Cardiac atrium fibroblast (primary cell): ENCODE measurements at places on chromosomes 4 and X. TPM values are rescaled to one million over a fixed set of nuclear protein-coding genes. Genes with fewer than 3 reads are reported as not detected.

Gene MAGEA9B
- not detected in 2 replicates for total RNA-seq

Gene KDM6A
- 12.6 and 16.2 TPM in 2 replicates for total RNA-seq

Gene LPAR4
- not detected in 2 replicates for total RNA-seq

Gene ALAS2
- not detected in 2 replicates for total RNA-seq

Gene MTNR1A
- total RNA-seq: not detected in 2 replicates

Gene TMEM47
- total RNA-seq: 42.6 and 48.0 TPM in 2 replicates

Gene TMSB15C
- total RNA-seq: 0.49 and 1.4 TPM in 2 replicates

Gene PORCN
- total RNA-seq: 22.6 and 65.0 TPM in 2 replicates

Gene SATL1
- not detected in 2 replicates for total RNA-seq

Gene NXF2B
- not detected in 2 replicates for total RNA-seq

Gene INTU
- 2.0 and 4.5 TPM in 2 replicates for total RNA-seq

Gene NOCT
- total RNA-seq: 17.0 and 28.7 TPM in 2 replicates

Gene GUCY1A1
- total RNA-seq: 0.36 and 1.1 TPM in 2 replicates

Gene NLGN4X
- 0.18 and 0.49 TPM in 2 replicates for total RNA-seq

Gene JAKMIP1
- total RNA-seq: 0.18 and 0.97 TPM in 2 replicates

Gene ETDA
- not detected in 2 replicates for total RNA-seq
